ENCODE measurements at places on chromosomes 7 and 10.

DNA sequence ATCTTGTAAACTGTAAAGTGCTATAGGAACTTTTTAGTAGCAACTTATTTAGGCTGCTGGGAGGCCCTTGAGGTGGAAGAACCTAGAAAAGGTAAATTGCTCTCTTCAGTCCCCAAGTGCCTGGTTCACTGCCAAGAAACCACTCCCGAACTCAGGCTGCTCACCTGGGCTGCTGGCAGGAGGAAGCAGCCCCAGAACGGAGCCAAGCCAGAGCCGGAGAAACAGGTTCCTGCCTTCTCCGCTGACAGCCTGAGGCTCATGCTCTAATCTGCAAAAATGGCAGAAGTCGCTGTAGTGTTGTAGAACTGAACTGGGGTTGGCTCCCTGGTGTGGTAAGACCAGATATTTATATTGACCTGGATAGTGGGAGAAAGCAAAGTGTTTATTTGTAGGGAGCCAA lies 136.0 kb downstream of the CUL2 start:
- H3K4me3 ChIP-seq = no peak overlapping the region
- no peaks in the 10 kb centered on the region for H3K36me3 ChIP-seq
- H3K27ac ChIP-seq = no peak overlapping the region
- no peak for DNase-seq
- no peaks in the 10 kb centered on the region for H3K27me3 ChIP-seq

- no peak for DNase-seq
- no peak overlapping the region for H3K4me3 ChIP-seq
- no peaks in the 10 kb centered on the region for H3K4me1 ChIP-seq
- peaks cover 2% of the 10 kb centered on the region for H3K36me3 ChIP-seq
Observed at GRCh38 chr7:43782768-43783555, 24.5 kb downstream of the BLVRA start.

DNA sequence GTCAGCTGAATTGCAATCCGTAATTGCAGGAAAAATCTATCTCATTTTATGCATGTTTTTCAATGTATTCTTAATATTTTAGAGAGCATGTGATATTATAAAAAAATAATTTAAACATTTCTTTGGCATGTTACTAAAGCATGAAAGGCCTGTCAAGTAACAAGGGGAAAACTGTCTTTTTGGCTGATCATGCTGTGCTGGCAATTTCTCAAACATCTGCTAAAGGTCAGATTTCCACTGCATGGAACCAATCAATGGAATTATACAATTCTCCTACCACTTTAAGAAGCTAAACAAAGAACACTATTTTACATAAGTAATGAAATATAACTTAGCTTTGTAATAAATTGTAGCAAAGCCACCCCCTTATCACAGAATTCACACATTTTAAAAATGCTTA lies 49.4 kb downstream of the JMJD1C start:
- no peak for DNase-seq
- H3K4me3 ChIP-seq = no peak overlapping the region
- H3K36me3 ChIP-seq = no peaks in the 10 kb centered on the region
- no peak overlapping the region for H3K27ac ChIP-seq

DNA sequence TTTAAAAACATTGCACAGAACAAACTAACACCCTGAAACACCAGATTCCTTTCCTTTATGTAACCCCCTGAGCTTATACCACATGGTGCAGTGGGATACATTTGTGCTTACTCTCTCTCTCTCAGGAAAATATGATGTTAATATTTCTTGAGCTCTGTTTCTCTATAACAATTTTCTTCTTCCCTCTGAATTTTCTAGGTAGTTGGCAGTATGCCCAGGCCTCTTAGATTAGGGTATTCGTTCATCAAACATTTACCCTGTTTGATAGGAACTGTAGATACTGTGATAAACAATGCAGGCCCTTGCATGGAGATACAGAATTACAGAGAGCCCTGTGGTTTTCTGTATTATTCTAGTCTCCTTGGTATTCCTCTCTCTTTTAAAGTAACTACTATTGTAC lies 567.8 kb downstream of the IPMK start:
- DNase-seq = no peak
- no peaks in the 10 kb centered on the region for H3K4me1 ChIP-seq
- no peak overlapping the region for H3K27ac ChIP-seq
- H3K36me3 ChIP-seq = no peaks in the 10 kb centered on the region
- H3K27me3 ChIP-seq = no peaks in the 10 kb centered on the region

GRCh38 chr7:5497295-5498103 lies 73.9 kb upstream of the TNRC18 start:
- no peak overlapping the region for H3K4me3 ChIP-seq
- DNase-seq = no peak
- H3K27me3 ChIP-seq = no peaks in the 10 kb centered on the region
- peaks cover 4% of the 10 kb centered on the region for H3K4me1 ChIP-seq
- H3K27ac ChIP-seq = no peak overlapping the region

GRCh38 chr7:70573696-70574095 lies 558.2 kb upstream of the GALNT17 start:
- no peaks in the 10 kb centered on the region for H3K27me3 ChIP-seq
- H3K4me3 ChIP-seq = no peak overlapping the region
- 0 out of 2 replicates have a peak, but pooled peaks cover 3% of the 10 kb centered on the region for H3K4me1 ChIP-seq
- no peak for DNase-seq
- H3K27ac ChIP-seq = no peak overlapping the region

- H3K36me3 ChIP-seq = no peaks in the 10 kb centered on the region
- H3K4me3 ChIP-seq = no peak overlapping the region
- H3K27me3 ChIP-seq = no peaks in the 10 kb centered on the region
- no peak overlapping the region for H3K27ac ChIP-seq
Observed at GRCh38 chr10:120503689-120504088, 46.7 kb downstream of the PLPP4 start.

DNA sequence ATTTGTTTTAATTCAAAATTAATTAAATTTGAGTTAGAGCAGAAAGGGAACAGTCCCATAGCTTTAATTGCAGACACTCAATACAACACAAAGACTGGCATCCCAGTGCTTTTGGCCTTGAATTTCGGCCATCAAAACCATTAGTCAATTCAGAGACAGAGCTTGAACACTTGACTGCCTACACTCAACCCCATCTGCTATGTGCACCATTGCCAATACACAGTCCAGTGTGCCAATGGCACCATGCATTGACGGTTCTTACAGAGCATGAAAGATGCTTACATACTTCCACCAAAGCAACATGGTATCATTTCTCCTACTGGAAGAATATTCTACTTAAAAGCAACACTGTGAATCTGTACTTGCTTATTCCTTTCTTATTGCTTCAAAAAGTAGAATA lies 43.6 kb upstream of the LRRTM3 start:
- H3K27me3 ChIP-seq = no peaks in the 10 kb centered on the region
- no peak overlapping the region for H3K27ac ChIP-seq
- H3K36me3 ChIP-seq = no peaks in the 10 kb centered on the region
- no peak overlapping the region for H3K4me3 ChIP-seq

DNA sequence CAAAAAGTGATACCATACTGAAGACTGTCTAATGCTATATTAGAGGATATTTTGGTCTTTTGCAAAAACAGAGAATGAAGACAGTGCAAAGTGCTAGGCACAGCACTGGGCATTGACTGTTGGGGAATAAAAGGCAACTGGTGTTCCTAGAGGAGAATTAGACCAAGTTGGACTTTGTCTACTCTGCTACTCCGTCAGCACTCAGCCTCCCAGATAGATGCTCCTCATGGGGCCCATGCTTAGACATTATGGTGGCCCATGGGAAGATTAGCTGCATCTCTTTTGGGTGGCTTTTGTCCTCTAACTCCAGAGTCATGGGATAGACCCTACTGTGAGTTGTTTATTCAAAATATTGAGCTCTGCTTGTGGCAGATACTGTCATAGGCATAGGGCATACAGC lies 113.5 kb downstream of the RBM20 start:
- no peaks in the 10 kb centered on the region for H3K36me3 ChIP-seq
- H3K4me1 ChIP-seq = no peaks in the 10 kb centered on the region
- no peak for DNase-seq
- no peak overlapping the region for H3K27ac ChIP-seq
- no peak overlapping the region for H3K4me3 ChIP-seq

- H3K27ac ChIP-seq = no peak overlapping the region
- no peaks in the 10 kb centered on the region for H3K36me3 ChIP-seq
- H3K4me3 ChIP-seq = no peak overlapping the region
- DNase-seq = no peak
Observed at GRCh38 chr10:98273057-98273850, 5.3 kb upstream of the LOXL4 start.

Measured in H1 (cell line).